Lung (tissue), 17 donors: ENCODE measurements at places on chromosomes 2 and 18. TPM values are rescaled to one million over a fixed set of nuclear protein-coding genes. Genes with fewer than 3 reads are reported as not detected.

GRCh38 chr18:22668496-22668895 is 250.8 kb upstream of the CTAGE1 start:
- no peak for DNase-seq

GRCh38 chr18:41922176-41922575 is 32.9 kb upstream of the PIK3C3 start:
- DNase-seq = peak; percentile 50

DNA sequence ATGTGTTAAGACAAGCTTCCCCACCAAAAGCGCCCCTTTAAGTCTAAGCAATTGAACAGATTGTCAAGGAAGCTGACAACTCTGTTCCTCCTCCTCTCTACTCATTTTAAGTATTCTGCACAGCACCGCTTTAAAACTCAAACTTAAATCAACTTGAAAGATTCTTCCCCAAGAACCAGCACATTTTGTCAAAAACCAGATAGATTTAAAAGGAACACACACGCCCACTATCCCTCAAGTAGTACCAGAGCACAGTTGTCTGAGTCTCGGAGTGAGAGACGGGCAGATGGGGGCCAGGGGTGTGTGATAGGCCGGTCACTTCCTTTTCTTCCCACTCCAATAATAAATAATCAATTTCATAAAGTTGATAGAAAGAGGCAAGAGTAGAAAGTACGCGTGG is 67.7 kb upstream of the POU3F3 start:
- no peak for DNase-seq

Gene HTR2B
- 0.09 TPM for polyA plus RNA-seq

Gene ZC3H6
- polyA plus RNA-seq = 1.1 TPM

GRCh38 chr2:216104691-216105090 is 4.5 kb upstream of the XRCC5 start:
- DNase-seq = no peak

DNA sequence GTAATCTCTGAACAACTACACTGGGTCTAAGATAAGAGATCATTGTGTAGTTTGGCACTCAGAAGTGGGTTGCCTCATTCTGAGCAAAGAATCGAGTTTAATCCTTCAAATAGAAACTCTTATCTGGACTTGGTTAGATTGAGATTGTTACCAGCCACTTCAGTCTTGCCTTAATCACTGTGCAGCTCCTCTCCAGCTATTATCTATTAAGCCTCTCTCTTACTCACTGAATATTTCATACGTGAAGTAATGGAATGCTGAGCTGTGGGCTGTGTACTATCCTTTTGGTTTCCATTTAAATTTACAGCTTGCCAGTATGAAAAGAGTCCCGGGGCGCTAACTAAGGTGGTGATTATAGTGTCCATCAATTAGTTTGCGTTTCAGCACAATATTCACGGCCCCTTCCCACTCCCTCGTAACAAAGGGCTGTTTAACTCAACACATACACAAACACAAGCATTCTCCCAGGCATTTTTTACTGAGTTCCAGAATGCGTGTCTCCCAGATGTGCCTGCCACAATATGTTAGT is 65.7 kb upstream of the NCKAP5 start:
- DNase-seq = no peak

DNA sequence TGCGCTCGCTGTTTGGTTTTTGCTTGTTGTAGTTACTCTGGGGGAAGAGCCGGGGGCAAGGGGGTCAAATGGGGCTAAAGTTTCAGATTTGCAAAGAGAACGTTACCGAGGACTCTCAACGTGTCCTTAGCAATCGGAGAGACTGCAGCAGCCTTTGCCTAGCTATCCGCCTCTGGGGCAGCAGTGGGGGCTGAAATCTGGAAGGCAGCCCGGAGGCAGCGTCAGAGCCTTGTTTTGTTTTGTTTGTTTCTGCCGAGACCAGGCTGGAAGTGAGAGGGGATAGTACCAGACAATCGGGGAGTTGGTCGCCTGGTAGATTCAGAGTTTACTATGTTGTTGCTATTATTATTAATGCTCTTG is 1.2 kb downstream of the CDH20 start:
- DNase-seq = no peak

- DNase-seq = no peak
Observed at GRCh38 chr2:181036848-181037603, 56.6 kb downstream of the UBE2E3 start.

Gene UGT1A7
- 0.45 TPM for polyA plus RNA-seq

Gene SPC25
- polyA plus RNA-seq = 1.8 TPM

GRCh38 chr2:124708661-124709060 is 683.6 kb downstream of the CNTNAP5 start:
- no peak for DNase-seq

GRCh38 chr2:137838255-137839092 is 125.8 kb upstream of the HNMT start:
- DNase-seq = peak; percentile 57

Gene SESTD1
- 25.3 TPM for polyA plus RNA-seq

DNA sequence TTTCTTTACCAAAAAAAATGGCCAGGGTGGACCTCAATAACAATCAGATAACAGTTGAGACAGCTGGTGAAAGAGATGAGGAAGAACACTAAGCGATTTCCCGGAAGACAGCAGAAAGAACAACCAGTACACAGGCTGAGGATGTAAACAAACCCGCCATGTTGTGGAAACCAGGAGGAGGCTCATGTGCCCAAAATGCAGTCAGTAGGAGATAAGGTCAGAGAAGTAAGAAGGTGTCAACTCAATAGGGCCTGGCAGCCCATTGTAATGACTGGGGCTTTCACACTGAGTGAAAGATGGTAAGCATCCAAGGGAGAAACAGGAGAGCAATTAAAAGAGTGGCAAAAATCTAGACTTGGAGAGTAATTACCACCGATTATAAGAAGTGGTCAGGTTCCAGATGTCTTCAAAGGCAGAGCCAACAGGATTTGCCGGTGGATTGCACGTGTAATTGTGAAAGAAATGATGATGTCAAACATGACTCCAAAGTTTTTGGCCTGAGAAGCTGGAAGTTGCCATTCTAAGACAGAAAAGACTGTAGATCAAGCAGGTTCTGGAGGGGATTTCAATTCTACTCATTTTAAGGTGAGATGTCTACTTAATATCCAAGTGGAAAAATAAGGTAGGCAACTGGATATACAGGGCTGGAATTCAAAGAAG is 77.7 kb upstream of the CYP1B1 start:
- no peak for DNase-seq

Gene DHRS9
- polyA plus RNA-seq = 17.2 TPM

Gene SETBP1
- polyA plus RNA-seq = 2.6 TPM

DNA sequence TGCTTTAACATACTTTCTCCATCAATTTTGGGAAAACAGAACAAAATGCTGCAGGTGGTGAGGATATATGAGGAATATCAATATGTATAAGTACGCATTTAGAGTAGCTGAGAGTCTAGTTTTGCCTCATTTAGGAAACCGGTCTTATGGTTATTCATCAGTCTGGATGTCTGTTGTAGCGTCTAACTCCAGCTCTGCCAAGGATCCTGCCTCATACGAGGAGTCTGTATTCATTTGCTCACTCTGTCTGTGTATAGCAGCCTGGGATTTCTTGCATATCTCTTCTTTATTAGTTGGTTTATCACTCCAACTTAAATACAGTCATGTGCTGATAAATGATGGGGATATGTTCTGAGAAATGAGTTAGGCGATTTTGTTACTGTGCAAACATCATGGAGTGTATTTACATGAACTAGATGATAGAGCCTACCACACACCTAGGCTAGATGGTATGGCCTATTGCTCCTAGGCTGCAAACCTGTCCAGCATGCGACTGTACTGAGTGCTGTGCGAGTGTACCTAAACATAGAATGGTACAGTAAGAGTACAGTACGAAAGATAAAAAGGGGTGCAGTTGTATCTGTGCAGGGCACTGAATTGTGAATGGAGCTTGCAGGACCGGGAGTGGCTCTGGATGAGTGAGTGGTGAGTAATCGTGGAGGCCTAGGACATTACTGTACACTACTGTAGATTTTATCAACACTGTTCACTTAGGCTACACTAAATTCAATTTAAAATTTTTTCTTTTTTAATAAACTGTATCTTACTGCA is 148.1 kb downstream of the ZNF407 start:
- no peak for DNase-seq

GRCh38 chr2:100105678-100106054 is 36.7 kb downstream of the AFF3 start:
- DNase-seq = peak; percentile 65

GRCh38 chr2:118969734-118970395 is 27.9 kb downstream of the MARCO start:
- no peak for DNase-seq

Gene DUSP28
- 4.4 TPM for polyA plus RNA-seq

Gene CFAP221
- 8.6 TPM for polyA plus RNA-seq

DNA sequence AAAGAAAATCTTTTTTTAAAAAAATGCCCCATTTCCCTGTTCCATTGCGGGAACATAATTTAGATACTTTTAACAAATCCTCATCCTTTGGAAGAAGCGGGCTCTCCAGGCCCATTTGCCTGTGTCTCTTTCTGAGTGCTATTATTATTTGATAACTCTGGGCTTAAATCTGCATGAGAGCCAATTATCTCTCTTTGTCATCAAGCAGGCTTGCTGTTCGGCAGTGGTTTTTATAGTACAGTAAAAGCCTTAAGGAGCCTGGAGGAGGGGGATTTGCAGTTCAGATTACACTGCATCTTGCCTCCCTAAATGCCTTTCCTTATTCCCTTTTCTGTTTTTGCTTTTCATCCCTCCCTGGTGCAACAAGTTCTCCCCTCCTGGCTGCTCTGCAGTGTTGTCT is 50.6 kb downstream of the CELF4 start:
- DNase-seq = no peak

DNA sequence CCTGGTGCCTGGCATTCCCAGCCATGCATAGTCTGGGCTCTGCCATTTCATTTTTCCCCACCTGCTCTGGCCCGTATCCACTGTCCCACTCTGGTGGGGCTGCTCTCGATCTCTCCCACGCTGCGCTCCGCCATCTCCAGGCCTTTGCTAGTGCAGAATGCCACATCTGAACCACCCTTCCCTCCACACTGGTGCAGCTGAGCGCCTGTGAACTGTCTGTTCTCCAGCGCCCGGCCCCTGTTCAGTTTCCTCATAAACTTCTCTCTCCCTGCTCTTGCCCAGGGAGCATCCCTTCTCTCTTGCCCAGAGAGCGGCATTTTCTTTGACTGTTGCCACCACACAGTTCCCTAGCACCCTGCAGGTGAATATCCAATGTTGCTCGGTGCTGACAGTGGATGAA is 21.5 kb downstream of the POMC start:
- no peak for DNase-seq

GRCh38 chr2:37819186-37819585 is 105.9 kb upstream of the RMDN2 start:
- peak; percentile 62 for DNase-seq

DNA sequence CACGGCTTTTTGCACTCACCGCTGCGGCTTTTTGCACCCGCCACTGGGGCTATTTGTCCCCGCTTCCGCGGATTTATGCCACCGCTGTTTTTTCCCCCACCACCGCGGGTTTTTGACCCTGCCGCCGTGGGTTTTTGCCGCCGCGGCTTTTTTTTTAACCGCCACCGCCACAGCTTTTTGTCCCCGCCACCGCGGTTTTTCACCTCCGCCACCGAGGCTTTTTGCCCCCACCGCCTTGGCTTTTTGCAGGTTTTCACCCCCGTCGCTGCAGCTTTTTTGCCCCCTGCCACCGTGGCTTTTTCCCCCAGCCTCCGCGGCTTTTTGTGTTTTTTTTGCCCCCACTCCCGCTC is 2796.7 kb upstream of the TEKT4 start:
- DNase-seq = no peak

Gene MOGAT1
- 0.08 TPM for polyA plus RNA-seq

Gene SERPINB7
- polyA plus RNA-seq = 1.6 TPM

Gene ACOXL
- polyA plus RNA-seq = 4.4 TPM

DNA sequence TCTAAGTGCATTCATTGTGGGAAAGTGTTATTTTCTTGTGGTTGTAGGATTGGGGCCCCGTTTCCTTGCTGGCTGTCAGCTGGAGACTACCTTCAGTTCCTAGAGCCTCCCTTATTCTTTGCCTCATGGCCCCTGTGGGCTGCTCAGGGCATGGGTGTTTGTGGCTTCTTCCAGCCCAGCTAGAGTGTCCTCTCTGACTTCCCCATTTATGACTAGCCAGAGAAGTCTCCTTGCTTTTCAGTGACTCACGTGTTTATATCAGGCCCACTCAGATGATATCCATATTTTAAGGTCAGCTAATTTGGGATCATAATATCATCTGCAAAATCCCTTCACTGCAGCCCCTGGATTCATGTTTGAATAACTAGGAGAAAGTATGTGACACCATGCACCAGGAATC is 62.8 kb downstream of the DTNA start:
- DNase-seq = no peak

DNA sequence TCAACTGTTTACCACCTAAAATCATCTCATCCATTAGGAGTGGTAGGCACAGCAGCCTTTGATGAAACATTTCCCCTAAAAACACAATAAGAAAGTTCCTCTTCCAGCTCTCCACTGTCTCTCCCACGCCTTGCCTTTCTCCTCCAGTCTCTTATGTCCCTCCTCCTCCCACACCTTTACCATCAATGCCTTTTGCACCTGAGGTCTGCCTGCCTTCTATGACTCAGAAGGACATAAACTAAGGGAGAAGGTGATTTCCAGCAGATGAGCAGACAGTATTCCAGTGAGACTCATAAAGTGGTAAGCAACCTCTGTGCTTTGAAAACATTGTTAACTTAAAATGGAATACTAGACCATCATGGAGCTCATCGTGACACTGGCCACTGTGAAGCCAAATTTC is 34.2 kb upstream of the NDUFV2 start:
- no peak for DNase-seq

- no peak for DNase-seq
Observed at GRCh38 chr2:112730216-112730615, 9.4 kb downstream of the NT5DC4 start.

Gene RDH14
- 15.6 TPM for polyA plus RNA-seq

DNA sequence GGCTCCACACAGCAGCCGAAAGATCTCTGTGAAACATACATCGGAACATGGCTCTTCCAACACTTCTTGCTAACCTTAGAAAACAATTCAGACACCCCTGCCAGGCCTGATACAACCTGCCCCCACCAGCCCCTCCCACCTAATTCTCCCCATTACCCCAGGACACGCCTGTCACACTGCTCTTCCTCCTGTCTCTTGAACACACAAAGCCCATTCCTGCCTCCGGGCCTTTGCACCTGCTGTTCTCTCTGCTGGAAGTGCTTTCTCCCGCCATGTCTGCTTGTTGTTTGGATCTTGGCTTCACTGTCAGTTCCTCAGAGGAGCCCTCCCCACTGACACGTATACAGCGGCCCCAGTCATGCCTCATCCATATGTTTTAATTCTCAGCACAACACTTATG is 24.1 kb downstream of the CELF4 start:
- no peak for DNase-seq

- no peak for DNase-seq
Observed at GRCh38 chr2:2271469-2271941, 59.6 kb downstream of the MYT1L start.

Gene POTEI
- polyA plus RNA-seq = 0.03 TPM
